ENCODE measurements at places on chromosomes 5 and 9. TPM values are rescaled to one million over a fixed set of nuclear protein-coding genes. Genes with fewer than 3 reads are reported as not detected.

The PRRX2 gene
- total RNA-seq, result 6.5 TPM

The FCHO2 gene
- total RNA-seq, result 51.5 TPM

The GRAMD2B gene
- total RNA-seq, result 56.7 TPM

The PAM gene
- 124 TPM for total RNA-seq

The ASPN gene
- 7.5 TPM for total RNA-seq

The TXNDC15 gene
- total RNA-seq, result 44.2 TPM

The GIN1 gene
- total RNA-seq, result 11.9 TPM

The TMEM141 gene
- total RNA-seq, result 80.8 TPM

The CHSY3 gene
- 0.96 TPM for total RNA-seq

The CDH18 gene
- not detected for total RNA-seq

The GPX3 gene
- total RNA-seq, result 160 TPM

The FABP6 gene
- total RNA-seq, result 6.2 TPM

The PTPDC1 gene
- 11.5 TPM for total RNA-seq

The RPP25L gene
- 26.0 TPM for total RNA-seq

The SHOC1 gene
- 0.16 TPM for total RNA-seq

The BARX1 gene
- total RNA-seq, result not detected

The TAS2R1 gene
- total RNA-seq, result not detected

The PCDHB8 gene
- 1.7 TPM for total RNA-seq

The ALDH1A1 gene
- total RNA-seq, result 18.7 TPM

The SERF1A gene
- 10.3 TPM for total RNA-seq

The ZNF366 gene
- total RNA-seq, result 6.0 TPM

The SNX30 gene
- total RNA-seq, result 13.1 TPM

The NADK2 gene
- 36.8 TPM for total RNA-seq
